Activated gamma-delta T cell (primary cell): ENCODE measurements at places on chromosomes 7 and 10.

DNA sequence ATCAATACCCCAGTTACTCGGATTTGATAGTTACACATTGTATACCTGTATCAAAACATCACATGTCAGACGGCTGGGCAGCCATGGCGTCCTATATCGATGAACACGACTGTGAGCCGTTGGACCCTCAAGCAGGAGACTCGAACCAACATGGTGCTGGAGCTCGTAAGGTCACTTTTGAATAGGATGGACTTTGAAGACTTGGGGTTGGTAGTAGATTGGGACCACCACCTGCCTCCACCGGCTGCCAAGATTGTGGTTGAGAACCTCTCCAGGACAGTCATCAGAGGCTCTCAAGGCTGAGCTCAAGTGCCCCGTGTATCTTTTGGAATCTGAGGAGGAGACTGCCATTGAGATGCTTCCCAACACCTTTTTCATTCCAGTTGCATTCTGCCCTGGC is 1.9 kb upstream of the RINT1 start:
- DNase-seq: no peak

GRCh38 chr10:78846760-78847159 is 222.0 kb upstream of the ZMIZ1 start:
- DNase-seq: no peak

GRCh38 chr7:47601881-47602249 is 20.0 kb upstream of the TNS3 start:
- no peak for DNase-seq

DNA sequence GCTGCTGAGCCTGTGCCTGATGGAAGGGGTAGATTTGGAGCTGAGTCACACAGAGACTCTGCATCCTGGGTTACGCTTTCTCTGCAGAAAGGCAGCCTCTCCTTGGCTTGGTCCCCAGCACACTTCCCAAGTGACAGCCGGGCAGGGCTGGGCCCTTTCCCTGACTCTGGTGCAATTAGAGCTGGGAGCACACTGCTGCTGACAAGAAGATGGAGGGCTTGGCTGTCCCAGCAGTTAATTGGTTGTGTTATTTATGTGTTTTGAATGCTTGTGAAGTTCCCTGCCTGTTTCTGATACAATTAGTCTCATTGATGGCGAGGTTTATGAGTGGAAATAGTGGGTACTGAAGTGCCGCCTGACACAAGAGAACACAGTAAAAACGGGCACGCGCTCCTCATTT is 123.6 kb downstream of the TCERG1L start:
- no peak for DNase-seq

GRCh38 chr10:22219308-22219707 is 1.5 kb upstream of the EBLN1 start:
- no peak for DNase-seq

DNA sequence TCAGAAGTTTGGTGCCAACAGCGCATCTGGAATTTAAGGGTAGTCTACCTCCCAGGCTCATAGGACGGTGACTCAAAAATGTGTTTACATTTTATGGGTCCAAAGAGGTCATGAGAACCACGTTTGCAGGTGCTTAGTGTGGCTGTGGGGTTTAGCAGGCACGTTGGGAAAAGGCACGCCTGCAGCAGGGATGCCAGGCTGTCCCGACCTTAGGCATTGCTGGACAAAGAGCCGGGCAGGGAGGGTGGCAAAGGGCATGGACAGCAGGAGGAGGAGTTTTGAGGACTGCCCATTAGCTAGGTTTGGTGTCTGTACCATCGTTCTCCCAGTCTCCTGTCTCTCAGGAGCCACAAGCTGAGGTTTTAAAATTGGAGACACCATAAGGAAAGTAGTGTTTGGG is 104.4 kb downstream of the TRRAP start:
- no peak for DNase-seq

- no peak for DNase-seq
Observed at GRCh38 chr7:92925876-92926696, 89.7 kb upstream of the CDK6 start.

DNA sequence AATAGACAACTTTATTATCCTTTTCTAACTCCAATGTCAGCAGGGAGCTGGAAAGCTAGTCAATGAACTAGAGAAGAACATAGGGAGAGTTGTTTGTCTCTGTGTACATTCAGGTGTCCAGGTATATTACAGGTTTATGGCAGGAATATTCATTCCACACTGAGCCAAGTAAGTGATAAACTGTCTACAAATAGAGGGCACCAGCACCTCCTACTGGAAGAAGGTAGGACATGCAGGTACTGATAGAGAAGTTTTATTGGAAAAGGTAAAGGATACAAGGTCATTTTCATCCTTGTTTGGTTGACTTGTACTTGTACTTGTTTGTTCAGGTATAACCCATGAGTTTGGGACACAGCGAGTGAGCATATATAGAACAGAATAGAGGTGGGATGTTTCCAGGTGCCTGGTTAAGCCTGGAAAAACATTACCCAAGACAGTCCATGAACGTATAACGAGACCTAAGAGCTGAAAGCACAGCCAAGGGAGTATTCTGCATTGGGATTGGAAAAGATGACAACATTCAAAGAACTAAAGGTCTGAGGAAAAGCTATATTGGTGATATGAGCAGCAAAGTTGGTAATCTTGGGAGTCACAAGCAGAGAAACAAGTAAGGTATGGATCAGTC is 61.4 kb upstream of the PPP1R3C start:
- DNase-seq: no peak

DNA sequence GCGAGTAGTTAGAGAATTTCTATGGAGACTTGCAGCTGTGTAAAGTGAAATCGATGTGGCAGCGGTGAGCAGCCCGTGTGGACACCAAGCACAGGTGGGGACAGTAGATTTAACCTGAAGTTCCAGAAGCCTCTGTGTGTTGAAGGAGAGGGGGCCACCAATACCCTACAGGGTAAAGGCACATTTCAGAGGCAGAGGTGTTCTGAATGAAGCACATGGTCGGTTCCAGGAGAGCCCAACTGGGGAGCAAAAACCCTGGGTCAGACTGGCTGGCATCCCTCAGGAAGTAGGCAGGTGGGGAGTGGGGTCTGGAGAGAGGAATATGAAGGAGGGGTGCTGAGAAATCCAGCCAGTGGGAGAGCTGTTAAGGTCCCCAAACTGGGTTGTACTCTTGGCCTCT is 76.6 kb downstream of the CCDC3 start:
- DNase-seq: no peak

DNA sequence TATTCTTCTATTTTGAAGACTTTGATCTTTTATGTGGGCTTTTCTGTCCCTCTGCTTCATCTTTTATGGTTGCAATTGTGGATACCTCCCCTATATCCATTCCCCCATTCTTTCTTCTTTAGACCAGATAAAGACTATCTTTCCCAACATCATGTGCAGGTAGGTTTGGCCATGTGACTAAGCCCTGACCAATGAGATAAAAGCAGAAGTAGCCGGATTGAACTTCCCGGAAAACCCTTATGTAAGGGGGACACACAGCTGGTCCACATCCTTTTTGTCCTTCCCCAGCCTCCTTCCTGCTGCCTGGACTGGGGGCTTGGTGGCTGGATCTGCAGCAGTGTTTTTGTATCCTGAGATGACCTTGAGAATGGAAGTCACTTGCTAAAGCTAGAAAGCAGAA is 33.5 kb upstream of the EXOC6 start:
- DNase-seq: no peak

- DNase-seq: no peak
Observed at GRCh38 chr7:79529881-79530235, 76.4 kb upstream of the MAGI2 start.

DNA sequence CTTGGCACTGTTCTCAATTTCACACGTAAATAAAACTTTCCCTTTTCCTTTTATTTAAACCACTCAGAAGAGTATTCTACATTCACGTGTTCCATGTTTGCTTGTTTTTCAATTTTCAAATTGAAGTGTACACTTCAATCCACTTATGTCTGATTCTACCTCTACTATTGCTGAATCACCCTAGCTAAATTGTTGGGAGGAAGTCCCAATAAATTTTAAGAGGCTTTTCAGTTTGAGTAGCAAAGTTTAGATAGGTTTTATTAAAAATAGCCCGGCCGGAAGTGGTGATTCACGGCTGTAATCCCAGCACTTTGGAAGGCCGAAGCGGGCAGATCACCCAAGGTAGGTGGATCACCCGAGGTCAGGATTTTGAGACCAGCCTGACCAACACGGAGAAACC is 1414.7 kb upstream of the CELF2 start:
- no peak for DNase-seq

DNA sequence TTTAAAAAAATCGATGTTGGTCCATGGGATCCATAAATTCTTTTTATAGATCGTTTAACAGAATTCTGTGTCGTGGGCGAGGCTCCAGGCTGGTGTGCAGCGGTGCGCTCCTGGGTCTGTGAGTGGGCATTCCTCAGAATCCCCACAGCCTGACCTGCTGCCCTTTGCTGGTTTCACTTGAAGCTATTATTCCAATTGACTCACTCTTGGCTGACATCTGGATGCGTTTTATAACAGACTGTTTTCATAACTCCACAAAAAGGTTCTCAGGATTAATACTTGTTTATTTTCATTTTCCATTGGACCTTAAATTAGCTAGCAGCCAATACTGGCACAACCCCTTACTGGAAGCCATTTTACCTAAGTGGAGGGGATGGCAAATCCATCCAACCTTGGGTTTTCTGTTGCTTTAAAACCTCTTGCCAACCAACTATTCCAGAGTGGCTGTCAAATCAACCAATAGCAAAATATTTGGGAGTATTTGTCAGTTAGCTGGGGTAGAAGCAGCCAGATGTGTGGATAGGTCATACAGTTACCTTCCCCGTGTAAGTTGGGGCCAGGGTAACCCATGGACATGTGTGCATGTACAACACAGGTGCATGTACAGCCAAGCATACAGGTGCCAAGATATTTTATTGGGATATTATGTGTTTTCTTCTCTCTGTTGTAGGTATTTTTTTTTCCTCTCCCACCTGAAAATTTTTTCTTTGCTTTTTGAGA is 160.7 kb upstream of the ZNF32 start:
- DNase-seq: no peak

DNA sequence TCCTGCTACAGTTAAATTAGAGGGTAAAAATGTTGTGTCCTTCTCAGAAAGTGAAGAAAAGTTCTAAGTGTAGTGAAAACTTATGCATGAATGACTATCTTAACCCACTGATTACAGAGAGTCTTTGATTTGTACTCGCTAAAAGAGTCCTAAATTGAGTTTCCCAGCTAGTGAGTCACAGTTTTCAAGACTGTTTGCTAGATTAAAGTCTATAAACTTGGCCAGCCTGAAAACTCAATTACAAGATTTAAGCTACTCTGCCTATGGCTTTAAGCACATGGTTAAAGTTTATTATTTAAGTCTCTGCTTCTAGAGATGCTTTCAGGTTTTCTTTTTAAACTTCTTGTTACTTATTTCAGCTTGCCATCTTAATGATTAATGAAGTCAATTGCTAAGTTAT is 44.4 kb downstream of the MRPS24 start:
- no peak for DNase-seq

- no peak for DNase-seq
Observed at GRCh38 chr7:8597565-8597964, 164.2 kb downstream of the NXPH1 start.

DNA sequence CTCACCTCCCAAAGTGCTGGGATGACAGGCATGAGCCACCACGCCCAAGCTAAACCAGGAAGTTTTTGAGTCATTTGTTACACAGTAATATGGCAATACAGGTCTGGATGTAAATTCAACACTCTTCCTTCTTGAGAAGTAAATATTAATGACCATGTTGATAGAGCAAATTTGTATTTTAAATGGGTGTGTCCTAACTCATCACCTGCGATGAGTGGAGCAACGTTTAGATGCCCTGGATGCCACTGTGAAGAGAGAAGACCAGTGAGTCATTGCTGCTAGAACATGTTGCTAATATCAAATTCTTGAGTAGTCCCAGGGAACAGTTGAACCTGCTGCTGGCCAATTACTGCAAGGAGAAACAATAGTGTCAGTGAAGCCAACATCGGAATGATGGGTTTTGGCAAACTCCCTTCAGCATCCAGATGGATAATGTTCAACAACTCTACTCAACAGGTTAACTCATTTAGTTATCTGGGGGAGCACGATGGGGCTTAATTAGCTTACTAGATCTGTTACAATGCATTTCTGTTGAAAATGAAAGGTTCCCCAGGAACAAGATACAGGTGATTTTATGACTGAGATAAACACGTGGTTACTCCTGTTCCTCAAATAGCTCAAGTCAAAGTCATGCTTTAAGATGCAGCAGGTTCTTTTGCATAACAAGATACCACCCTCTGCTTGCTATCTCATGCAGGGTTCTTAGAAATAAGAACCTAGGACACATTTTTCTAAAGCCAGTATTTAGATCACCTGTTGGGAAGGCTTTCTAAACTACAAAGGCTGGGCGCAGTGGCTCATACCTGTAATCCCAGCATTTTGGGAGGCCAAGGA is 146.8 kb downstream of the CALN1 start:
- DNase-seq: no peak

DNA sequence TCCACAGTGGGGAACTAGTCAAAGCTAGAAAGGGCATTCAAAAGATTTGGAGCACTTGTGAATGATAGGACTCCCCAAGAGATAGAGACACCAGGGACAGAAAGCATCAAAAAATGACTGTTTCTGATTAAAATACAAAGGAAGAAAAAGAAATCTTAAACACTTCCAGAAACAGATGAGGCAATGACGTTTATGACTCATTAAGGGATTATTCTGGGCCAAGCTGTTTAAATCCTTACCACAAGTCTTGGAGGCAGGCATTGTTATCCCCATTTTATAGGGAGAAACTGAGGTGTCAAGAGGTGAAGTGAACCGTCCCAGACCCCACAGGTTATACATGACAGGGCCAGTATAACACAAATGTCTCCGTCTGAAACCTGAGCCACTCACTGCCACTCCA is 68.3 kb upstream of the AMPH start:
- DNase-seq: no peak

DNA sequence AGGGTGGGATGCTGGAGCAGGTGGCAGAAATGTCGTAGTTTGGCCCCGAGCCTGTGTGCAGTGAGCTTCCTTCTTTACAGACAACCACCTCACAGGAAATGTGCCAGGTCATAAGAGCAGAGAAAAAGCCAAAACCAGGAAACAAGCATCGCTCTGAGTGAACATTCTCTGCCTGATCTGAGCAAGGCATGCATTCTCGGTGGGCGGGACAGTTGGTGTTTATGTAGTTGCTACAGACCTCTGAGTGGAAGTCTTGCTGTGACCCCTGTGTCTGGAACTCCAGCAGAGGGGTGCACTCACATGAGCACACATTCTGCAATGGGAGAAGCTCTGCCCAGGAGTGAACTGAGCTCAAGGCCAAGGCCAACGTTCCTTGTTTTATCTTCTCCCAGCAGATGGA is 230.1 kb downstream of the TCERG1L start:
- no peak for DNase-seq

GRCh38 chr7:24831240-24831639 is 74.0 kb upstream of the GSDME start:
- DNase-seq: no peak

- no peak for DNase-seq
Observed at GRCh38 chr7:66739953-66740301, 606 bp upstream of the RABGEF1 start.
